ENCODE measurements at places on chromosomes 11 and 22.
A peak's percentile ranks its signal among the peaks of the same experiment; 100 is the strongest.

DNA sequence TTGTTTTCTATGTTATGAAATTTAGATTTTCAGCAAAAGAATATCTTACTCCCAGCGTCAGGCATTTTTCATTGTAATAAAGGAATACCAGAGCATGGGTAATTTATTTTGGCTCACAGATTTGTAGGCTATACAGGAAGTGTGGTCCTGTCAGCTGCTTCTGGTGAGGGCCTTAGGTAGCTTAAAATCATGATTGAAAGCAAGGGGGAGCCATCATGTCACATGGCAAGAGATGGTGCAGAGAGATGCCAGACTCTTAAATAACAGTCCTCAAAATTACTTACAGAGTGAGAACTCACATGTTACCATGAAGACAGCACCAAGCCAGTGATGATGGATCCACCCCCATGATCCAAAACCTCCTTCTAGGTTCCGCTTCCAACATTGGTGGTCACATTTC lies 825.0 kb upstream of the CHORDC1 start:
- DNase-seq, result no peak

DNA sequence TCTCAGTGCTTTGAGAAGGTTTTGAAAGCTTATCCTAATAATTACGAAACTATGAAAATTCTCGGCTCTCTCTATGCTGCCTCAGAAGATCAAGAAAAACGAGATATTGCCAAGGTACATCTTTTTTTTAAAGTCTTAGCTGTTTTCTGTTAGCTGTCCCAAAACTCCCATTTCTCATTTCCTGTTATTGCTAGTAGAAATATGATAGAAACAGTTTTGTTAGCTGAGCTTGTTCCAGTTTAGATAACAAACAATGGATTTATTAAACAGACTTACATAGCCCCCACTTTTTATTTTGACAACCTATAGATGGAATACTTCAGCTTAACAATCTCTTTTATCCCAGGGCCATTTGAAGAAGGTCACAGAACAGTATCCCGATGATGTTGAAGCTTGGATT lies 12.7 kb downstream of the CTR9 start:
- DNase-seq, result no peak

GRCh38 chr11:36053281-36053680 lies 109.4 kb downstream of the LDLRAD3 start:
- DNase-seq, result no peak

GRCh38 chr22:44862981-44863860 lies 110.8 kb downstream of the ARHGAP8 start:
- DNase-seq, result no peak

DNA sequence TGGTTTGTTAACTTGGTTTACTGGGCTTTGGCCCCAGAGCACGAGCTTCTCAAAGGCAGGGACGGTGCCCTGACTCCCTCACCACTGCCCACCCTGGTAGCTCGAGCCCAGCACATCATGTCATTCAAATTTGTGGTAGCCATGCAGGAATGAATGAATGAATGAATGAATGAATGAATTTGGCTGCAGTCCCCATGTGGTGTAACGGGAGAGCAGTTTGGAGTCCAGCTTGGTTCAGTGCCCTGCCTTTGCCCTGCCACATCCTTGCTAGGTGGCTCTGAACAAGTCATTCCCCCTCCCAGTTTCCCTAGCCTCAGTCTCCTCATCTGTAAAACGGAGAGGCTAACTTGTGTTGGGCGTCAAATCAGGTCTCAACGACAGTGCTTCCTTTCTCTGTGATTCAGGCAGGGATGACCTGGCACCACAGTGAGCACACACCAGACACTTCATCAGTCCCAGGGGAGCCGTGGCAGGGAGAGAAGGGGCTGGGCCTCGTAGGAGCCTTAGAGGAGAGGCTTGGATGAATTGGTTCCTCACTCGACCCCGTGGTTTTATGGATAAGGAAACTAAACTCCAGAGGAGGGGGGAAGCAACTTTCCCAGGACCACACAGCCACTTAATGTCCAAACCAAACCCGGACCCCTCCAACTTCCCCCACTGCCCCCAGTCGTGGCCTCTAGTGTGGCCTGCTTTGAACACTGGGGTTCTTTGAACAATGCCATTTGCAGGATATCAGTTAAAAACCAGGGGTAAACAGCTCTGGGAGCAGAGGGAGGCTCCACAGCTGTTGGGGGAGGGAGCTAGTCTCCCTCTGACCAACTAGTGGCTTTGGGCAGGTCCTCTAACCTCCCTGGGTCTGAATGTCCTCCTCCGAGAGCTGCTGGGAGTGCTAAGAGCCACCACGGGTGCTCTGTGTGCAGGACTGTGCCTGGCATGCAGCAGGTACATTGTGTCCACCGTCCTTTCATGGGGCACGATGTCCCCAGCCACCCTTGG lies 86.2 kb downstream of the CACNA1I start:
- DNase-seq, result no peak

DNA sequence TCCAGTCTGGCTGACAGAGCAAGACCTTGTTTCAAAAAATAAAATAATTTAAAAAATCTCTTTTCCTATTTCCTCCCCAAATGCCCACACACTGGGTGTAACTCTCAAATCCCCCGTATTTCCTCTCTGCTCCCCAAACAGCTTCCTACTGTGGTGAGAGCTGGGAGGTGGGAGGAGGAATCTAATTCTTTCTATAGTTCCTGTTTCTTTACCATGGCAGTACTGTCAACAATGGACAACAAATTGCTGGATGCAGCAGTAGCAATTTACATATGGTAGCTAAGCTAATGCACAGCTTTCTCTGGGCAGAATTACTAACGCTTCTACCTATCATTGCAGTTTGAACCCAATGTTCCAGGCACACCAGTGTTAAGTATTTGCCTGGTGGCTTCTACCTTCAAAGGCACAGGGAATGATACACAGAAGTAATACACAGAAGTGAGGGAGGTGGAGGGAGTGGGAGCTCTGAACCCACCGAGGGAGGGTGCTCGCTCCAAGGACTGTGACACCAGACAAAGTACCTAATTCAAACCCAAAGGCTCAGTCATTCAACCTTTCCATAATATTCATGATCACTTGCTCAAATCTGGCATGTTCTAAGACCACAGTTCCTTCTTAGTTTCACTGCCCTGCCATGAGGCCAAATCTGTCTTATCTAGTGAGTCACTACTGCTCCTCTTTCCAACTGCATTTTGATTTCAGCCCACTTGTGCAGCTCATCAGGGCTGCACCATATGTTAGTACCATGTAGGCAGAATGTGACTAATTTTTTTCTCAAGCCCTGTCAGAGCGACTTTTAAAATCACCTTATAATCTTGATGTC lies 37.9 kb downstream of the CELF1 start:
- DNase-seq, result peak; percentile 54

DNA sequence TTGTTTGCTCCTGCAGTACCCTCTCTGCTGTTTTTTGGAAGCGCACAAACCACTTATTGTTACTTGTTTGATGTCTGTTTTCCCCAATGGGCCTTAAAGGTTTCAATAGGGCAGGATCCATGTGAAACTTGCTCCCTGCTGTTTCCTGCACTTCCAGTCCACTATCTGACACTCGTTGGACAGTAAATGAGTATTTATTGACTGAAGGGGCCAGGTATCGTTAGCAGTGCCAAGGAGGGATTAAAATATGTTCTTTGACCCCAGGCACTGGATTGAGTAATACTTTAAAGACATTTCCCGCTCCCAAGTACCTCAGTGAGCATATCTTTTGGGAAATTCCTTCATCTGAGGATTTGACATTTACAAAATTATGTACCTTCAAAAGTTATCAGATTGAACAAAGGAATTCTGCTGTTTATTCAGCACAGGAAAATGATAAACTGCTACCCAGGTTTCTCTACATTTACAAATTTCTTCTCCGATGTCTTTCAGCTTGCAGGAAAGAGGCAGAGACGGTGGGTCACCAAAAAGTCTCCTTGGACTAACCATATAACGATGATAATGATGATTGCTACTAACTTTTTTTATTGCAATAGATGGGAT lies 23.3 kb upstream of the OR9Q2 start:
- DNase-seq, result no peak

- no peak for DNase-seq
Measured at GRCh38 chr11:20355221-20356219, 8.0 kb upstream of the HTATIP2 start.

DNA sequence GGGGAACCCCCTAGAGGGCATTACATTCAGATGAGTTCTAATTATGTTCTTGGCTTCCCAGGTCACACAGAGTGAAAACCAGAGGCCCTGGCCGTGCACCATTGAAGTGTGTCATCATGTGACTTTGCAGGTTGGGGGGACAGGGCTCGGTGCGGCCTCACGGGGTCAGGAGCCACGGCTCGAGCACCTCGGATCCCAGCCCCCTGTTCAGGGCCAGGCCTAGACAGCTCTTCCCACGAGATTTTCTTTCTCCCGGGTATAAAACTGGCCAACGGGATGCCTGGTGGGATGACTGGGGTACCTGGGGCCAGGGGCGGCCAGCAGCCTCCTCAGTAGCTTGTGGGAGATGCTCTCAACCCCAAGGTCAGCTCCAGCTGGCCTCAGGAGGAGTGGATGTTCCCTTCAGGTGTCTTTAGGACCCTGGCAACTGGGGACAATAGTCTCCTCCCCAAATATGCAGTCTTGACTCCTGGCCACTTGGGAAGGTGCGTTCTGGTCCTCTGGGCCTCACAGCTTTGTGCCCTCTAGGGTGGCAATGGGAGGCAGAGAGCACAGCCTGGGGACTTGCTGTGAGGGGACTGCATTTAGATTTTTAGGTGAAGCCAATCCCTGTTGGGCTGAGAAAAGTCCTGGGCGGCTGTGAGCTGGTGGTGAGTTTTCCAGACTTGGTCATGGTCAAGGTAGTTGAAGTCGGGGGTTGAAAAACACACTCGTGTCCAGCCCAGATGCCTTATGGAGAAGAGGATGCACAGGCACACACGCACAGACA lies 95.6 kb downstream of the KCNQ1 start:
- DNase-seq, result no peak

DNA sequence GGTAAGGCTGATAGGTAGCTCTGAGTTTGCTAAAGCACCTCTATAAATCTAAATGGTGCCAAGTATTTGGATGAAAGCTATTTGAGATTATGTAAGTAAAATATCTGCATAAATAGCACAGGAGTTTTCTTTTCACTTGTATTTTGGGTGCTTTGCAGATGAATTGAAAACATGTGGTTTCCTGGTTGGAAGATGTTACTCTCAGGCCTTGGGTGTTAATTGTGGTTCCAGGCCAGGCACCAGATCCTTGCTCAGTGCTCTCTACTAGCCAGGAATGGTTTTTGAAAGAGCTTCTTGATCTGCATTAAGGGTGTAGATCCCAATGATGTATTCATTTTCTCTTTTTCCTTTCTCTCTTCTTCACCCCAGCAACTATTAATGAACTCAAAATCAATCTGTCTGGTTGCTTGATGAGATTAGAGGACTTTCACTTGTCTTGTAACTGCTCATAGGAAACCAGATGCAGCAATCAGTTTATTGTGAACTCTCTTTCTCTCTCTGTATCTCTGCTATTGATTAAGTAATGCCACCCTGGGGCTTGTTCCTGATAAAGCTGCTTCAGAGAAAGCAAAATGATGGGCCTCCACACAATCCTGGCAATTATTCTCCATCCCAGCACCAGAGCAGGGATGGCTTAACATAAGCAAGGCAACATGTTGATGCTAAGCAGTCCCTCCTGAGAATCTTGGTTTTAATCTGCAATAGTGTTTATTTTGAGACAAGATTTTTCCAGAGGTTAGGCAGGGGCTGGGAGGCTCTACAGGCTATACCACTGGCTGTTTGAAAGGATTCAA lies 147.0 kb upstream of the NTM start:
- no peak for DNase-seq

GRCh38 chr11:70377645-70378044 lies 20.7 kb upstream of the CTTN start:
- no peak for DNase-seq

DNA sequence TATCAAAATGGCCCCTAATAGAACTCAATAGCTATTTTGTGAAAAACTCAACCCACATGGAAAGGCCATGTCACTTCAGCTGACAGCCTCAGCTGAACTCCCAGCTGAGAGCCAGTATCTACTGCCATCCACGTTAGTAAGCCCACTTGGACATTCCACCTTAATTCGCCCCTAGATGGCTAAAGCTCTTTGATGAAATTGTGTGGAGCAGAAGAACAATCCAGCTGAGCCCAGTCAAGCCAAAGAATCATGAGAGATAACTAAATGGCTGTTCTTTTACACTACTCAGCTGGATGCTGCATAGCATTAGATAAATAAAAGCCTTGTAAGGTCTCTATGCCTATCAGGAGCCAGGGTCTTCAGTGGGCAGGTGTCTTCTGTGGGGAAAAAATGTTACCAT lies 396.8 kb downstream of the AASDHPPT start:
- DNase-seq, result no peak

DNA sequence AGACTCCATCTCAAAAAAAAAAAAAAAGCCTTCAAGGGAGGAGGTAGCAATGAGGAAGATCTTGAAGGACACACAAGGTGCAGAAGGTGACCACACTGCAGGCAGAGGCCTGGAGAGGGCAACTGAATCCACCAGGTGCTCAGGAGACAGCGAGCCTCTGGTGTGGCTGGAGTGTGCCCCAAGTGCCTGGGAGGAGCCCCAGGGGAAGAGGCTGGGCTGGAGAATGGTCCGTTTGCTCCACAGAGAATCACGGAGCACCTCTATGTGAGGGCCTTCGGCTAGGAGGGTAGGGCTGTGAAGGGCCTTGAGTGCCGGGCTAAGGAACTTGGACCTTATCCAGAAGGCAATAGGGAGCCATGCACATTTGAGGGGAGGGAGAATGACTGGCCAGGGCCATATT lies 50.3 kb downstream of the ARRB1 start:
- no peak for DNase-seq

- no peak for DNase-seq
Measured at GRCh38 chr22:25896098-25896497, 154.1 kb downstream of the MYO18B start.

- DNase-seq, result no peak
Measured at GRCh38 chr22:30460147-30460546, 11.7 kb downstream of the SEC14L3 start.

DNA sequence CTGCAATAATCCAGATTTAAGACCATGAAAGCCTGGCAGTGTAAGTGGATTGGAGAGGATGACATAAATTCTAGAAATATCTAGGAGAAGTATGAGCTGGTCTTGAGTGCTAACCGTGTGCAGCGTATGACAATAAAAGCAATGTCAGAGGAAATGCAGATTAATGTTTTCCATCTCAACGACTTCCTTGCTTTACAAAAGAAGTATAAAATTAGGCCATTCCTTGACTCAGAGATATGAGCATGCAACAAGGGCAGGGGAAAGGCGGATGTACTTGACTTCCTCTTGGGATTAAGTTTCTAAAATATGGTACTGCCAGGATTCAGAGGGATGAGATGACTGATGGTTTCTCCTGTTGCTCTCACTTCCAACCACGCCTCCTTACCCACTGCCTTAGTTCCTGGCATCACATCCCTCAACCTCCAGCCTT lies 32.3 kb downstream of the ADAMTS15 start:
- DNase-seq, result no peak
